Brain (organoid and tissue), 16 donors: ENCODE measurements at places on chromosomes 1 and 21.
A peak's percentile ranks its signal among the peaks of the same experiment; 100 is the strongest.

- no peak for DNase-seq
Measured at GRCh38 chr1:22444856-22445255, 6.8 kb upstream of the ZBTB40 start.

DNA sequence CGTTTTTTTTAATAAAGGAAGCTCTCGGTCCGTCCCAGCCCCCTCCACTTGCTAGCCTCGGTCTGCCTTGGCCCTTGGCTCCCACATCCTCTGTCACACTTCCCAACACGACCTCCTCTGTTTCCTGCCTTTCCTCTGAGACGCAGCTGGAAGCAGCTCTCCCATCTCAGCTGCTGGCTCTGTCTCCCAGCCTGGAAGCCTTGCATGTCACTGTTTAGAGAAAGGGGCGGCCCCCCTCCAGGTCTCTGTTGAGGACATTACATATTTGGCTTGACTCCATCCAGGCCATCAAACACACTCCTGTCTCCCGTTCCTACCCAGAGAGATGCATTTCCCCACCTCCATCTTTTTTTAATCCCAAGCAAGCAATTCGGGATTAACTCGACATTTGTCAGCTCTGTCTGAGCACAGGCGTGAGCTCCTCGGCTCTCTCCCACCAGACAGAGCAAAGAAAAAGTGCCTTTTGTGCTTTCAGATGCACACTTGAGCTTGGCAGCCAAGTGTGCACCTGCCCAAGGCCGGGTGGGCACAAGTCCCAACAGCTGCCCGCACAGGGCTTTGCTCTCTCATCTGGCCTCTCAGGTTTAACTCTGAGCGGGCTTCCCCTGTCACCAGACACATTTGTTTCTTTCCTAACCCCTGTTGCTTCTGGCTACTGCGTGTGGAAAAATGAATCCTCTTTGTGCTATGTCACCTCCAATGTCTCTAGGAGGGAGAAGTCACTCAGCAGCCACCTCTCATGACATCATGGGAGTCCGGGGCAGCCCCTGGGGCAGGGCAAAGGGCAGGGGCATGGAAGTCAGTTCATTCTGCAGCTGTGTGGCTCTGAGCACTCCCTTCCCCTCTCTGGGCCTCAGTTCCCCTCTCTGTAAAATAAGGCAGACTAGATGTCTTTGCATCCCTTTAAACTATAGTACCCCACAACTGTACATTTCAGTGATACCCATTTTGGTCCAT is 108.3 kb downstream of the KCND3 start:
- peak; percentile 76 for DNase-seq

- no peak for DNase-seq
Measured at GRCh38 chr1:180257028-180257386, 26.9 kb downstream of the LHX4 start.

- DNase-seq = peak; percentile 43
Measured at GRCh38 chr1:167364826-167365225, 144.1 kb downstream of the POU2F1 start.

DNA sequence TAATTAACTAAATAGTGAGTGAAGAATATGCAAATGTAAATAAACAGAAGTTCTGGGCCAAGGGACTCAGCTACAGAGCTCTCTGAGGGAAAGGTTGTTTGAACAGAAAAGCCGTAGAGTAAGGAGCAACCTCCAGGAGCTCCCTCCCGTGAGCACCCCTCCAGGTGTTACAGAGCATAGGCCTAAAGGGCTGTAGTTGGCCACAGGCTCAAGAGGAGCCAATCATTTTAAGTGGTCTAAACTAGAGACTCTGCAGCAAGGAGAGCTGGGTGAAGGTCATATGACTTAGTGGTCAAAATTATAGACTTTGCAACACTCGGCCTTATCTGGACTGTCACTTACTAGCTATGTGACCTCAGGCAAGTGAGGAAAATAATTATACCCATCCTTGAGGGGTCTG is 19.1 kb upstream of the RXRG start:
- no peak for DNase-seq

- DNase-seq = no peak
Measured at GRCh38 chr1:32659581-32659980, 8.6 kb downstream of the RBBP4 start.

GRCh38 chr1:205700865-205701401 is 20.6 kb upstream of the SLC45A3 start:
- peak; percentile 47 for DNase-seq

DNA sequence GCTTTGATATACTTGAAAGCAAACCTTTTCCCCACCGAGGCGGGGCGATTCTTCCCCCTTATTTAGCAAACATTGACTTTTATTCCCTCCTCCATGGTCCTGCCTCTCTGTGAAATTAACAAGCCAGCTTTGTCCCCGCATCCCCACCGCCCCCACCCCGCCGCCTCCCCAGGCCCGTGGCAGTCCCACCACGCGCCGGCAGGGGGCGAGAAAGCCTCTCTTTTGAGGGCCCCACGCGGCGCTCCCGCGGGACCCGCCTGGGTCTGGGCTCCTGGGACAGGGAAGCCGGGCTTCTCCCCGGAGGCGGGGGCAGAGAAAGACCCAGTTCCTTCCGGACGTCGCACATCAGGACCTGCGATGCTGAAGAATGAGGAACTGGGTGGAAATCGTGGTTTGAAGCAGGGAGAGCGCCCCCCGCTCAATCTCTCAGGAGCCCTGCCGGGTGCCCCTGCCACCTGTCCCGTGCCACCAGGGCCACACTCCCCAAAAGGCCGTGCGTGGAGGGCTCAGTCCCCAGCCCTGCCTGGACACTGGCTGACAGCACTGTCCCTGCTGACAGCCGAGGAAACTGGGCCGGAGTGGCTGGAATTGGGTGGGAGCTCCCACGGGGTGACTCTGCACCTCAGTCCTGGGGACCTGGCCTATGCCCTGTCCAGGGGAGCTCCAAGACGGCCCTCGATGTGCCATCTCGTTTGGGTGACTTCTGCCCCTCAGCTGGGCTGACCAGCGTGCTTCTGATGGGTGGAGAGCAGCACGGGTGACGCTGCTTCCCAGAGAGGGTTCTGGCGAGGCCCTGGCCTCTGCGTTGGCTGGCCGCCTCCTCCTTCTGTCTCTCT is 8.6 kb upstream of the ACTRT2 start:
- peak; percentile 50 for DNase-seq

- no peak for DNase-seq
Measured at GRCh38 chr21:33367309-33367973, 35.8 kb upstream of the IFNGR2 start.

DNA sequence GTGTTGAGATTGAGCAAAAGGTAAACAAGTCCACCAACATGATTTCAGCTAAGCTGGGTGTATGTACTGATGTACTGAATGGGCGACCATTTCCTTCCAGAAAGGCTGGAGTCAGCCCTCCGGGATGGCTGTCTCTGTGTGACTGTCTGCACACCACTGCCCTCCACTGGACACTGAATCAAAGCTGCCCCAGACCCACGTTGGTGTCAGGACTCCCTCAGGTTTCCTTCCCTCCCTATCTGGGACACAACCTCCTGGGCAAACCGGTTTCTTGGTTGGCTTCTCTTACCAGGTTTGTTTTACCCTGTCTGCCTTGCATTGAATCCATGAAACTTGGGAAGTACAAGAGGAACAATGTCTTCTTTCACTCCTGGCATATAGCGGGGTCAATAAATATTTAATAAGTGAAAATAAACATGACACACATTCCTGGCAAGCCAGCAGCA is 5.3 kb upstream of the SRP9 start:
- peak; percentile 89 for DNase-seq

DNA sequence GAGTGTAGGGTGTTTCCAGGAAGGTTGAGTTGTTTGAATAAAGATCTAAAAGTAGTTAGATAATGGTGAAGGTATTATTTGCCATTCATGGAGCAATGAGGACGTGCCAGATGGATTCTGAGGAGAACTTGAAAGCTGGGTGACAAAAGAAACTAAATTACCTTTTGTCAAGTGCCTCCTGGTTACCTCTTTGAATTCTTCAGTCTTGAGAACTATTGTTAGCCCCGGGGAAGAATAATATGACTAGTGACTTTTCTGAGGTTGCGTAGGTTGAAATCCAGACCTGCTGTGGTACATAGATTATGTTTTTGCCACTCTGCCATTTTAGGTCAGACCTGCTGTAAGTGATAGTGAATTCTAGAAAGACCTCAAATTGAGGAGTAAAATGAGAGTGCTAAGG is 11.5 kb downstream of the LAMC1 start:
- DNase-seq = no peak

DNA sequence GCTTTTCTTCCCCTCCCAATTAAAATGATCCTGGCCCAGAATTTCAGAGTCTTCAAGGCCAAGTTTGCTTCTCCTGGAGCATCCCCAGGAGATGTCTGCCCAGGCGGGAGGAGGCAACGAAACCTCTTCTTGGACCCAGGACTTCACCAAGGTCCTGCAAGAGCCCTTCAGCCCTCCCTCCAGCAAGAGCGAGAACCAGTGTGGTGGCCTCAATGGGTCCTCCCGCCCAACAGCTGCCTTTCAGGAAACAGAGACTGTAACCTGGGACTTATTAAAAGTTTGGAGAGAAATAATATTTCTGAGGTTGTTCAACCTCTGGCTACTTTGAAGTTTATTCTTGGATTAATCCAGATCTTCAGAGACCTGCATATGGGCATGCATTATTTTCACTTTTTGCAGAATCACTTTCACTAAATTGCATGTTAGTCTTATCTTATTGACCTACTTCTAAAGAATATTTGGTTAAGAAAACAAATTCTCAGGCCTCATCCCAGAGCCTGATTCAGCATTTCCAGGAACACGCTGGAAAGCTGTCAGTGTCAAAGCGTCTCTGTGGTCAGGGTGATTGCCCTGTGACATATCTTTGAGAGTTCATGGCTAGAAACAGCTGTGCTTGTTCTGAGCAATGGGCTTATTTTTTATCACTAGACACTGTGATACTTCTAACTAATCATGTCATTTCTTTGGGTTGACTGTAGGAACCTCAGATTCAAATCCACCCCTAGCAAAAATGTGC is 66.0 kb upstream of the CLDN14 start:
- DNase-seq = no peak

- no peak for DNase-seq
Measured at GRCh38 chr1:68028566-68028965, 21.9 kb downstream of the DIRAS3 start.

GRCh38 chr1:4745560-4745959 is 91.2 kb downstream of the AJAP1 start:
- DNase-seq = no peak

GRCh38 chr1:116178837-116179236 is 67.6 kb downstream of the MAB21L3 start:
- no peak for DNase-seq

- DNase-seq = peak; percentile 31
Measured at GRCh38 chr1:42420121-42420520, 35.7 kb downstream of the ZMYND12 start.

DNA sequence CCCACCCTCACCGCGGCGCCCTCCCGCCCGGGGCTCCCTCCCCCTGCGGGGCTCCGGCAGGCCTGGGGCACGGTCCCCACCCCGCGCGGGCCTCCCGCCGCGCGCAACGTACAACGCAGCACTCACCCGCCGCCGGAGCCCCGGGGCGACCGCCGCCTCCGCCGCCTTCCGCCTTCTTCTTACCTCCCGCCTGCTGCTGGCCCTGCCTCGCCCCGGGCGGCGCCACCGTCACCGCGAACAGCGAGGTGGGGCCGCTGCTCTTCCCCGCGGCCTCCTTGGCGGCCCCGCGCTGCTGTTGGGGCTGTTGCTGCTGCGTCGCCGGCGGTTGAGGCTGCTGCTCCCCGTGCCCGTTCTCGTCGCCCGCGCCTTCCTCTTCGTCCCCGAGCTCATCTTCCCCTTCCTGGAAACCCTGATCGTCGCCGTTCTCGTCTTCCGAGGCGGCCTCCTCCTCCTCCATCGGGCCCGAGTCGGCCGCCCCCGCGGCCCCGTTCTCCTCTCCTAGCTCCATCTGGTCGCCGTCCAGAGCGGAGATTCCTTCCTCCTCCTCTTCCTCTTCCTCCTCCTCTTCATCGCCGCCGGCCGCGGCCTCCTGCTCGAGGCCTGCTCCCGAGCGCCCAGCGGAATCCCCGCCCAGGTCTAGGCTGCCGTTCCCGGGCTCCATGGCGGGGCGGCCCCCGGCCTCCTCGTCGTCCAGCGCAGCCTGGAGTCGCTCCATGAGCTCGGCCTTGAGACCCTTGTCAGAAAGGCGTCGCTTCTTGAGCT is 671 bp downstream of the HNRNPU start:
- DNase-seq = no peak

GRCh38 chr1:3699596-3699995 is 47.3 kb downstream of the TP73 start:
- no peak for DNase-seq
